ENCODE measurements at places on chromosomes 3 and 15. TPM values are rescaled to one million over a fixed set of nuclear protein-coding genes. Genes with fewer than 3 reads are reported as not detected.

The P2RY12 gene
- total RNA-seq, result 1.1 TPM

The CCDC54 gene
- total RNA-seq, result not detected

The DUOXA1 gene
- total RNA-seq, result not detected

The ZSCAN29 gene
- total RNA-seq, result 12.8 TPM

The SLC15A2 gene
- 1.2 TPM for total RNA-seq

The ZPLD1 gene
- total RNA-seq, result not detected

The FGD5 gene
- 1.8 TPM for total RNA-seq

The CSTA gene
- 6.2 TPM for total RNA-seq

The ARPP21 gene
- total RNA-seq, result not detected

The NOX5 gene
- total RNA-seq, result not detected

The CASR gene
- not detected for total RNA-seq

The CLDN16 gene
- not detected for total RNA-seq

The FBLN2 gene
- total RNA-seq, result 664 TPM

The LNP1 gene
- 3.1 TPM for total RNA-seq

The BSN gene
- total RNA-seq, result 0.12 TPM

The CFAP92 gene
- total RNA-seq, result not detected

The WDR72 gene
- not detected for total RNA-seq

The IMPG2 gene
- total RNA-seq, result 0.17 TPM

The CCDC39 gene
- total RNA-seq, result 0.23 TPM

The CHRM5 gene
- total RNA-seq, result under 0.01 TPM

The TNNC1 gene
- 1.2 TPM for total RNA-seq

The C3orf18 gene
- total RNA-seq, result 10.0 TPM

The XCR1 gene
- total RNA-seq, result not detected

The RPP25 gene
- total RNA-seq, result 24.8 TPM

The ZIC1 gene
- total RNA-seq, result not detected

The MASP1 gene
- 1.7 TPM for total RNA-seq

The BCHE gene
- total RNA-seq, result 54.6 TPM

The KCNAB1 gene
- total RNA-seq, result 0.12 TPM

The KLF15 gene
- 28.6 TPM for total RNA-seq

The ZNF80 gene
- not detected for total RNA-seq

The GABRR3 gene
- not detected for total RNA-seq

The SKOR1 gene
- under 0.01 TPM for total RNA-seq

The ZXDC gene
- total RNA-seq, result 16.1 TPM

The KCNH8 gene
- total RNA-seq, result not detected

The CHST2 gene
- 62.1 TPM for total RNA-seq

The SLC4A7 gene
- 12.8 TPM for total RNA-seq

The SLTM gene
- 27.4 TPM for total RNA-seq

The ZCWPW2 gene
- 0.51 TPM for total RNA-seq

The ARL14 gene
- not detected for total RNA-seq
